ENCODE measurements at places on chromosomes 7 and 10.

GRCh38 chr7:14747701-14748100, 154.8 kb downstream of the DGKB start:
- peak; percentile 44 for DNase-seq

- no peak for DNase-seq
These were observed 27.1 kb upstream of the PAX2 start for GRCh38 chr10:100718197-100718742.

DNA sequence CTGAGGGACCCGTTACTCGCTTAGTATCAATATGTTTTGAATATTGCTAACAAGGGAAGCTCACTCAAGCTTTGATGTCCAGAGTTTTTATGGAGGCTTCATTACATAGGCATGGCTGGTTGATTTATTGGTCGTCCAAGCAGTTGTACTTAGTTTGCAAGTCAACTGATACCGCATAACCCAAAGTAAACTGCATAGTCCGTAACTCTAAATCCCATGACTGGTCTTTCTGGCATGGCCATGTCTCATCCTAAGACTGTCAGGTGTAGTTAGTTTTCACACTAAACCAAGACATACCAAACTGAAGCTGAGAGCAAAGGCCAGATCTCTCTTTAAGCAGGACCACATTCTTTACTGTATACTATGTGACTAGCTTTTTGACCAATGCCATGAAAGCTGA, 397.9 kb downstream of the TFEC start:
- no peak for DNase-seq

- peak; percentile 88 for DNase-seq
These were observed 41.9 kb downstream of the CDK1 start for GRCh38 chr10:60820093-60820754.

- no peak for DNase-seq
These were observed 306.8 kb upstream of the CDC14C start for GRCh38 chr7:48617508-48617907.

- DNase-seq = no peak
These were observed 56.9 kb upstream of the NPY start for GRCh38 chr7:24227068-24227467.

DNA sequence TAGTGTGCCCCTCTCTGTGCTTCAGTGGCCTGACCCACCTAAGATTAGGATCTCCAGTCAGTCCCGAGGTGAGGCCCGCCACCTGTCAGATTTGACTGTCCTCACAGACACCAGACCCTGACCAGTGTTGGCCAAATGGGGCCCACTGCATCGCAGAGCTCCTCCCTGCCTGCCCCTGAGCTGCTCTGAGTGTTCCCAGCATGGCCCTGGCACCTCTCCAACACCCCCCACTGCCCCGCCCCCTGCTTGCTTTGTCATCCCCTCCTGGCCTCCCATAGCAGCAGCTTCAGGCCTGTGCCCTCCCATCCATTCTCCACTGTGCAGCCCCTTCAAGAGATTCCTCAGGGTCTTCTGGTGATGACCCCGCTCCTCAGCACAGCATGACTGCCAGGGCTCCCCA, 67.6 kb downstream of the C10orf120 start:
- no peak for DNase-seq

DNA sequence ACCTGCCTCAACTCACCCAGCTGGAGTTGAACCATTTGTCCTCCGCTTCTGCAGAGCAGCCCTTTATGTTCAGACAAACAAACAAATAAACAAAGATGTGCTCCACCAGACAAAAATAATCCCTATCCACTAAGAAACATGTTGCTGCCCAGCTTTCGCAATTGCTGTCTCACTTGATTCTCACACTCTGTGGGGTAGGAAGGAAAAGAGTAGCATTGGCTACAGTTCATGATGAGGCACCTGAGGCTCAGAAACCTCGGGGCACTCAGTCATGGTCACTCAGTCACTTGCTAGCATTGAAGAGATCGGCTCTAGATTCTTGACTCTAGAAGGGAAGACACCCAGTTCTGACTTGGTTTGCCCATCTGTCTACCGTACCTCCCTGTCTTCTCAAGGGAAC, 88.0 kb upstream of the ZMIZ1 start:
- DNase-seq = no peak

- no peak for DNase-seq
These were observed 199.4 kb downstream of the CYP26A1 start for GRCh38 chr10:93272884-93273675.

GRCh38 chr10:131431533-131431932, 120.0 kb upstream of the TCERG1L start:
- DNase-seq = no peak

- DNase-seq = peak; percentile 15
These were observed 1128.7 kb downstream of the CNTNAP2 start for GRCh38 chr7:147245274-147245673.
